MG63 (cell line): ENCODE measurements at places on chromosomes 3 and 15. TPM values are rescaled to one million over a fixed set of nuclear protein-coding genes. Genes with fewer than 3 reads are reported as not detected.

IL12A gene
- total RNA-seq, result 3.2 and 16.2 TPM in 2 replicates

DNA sequence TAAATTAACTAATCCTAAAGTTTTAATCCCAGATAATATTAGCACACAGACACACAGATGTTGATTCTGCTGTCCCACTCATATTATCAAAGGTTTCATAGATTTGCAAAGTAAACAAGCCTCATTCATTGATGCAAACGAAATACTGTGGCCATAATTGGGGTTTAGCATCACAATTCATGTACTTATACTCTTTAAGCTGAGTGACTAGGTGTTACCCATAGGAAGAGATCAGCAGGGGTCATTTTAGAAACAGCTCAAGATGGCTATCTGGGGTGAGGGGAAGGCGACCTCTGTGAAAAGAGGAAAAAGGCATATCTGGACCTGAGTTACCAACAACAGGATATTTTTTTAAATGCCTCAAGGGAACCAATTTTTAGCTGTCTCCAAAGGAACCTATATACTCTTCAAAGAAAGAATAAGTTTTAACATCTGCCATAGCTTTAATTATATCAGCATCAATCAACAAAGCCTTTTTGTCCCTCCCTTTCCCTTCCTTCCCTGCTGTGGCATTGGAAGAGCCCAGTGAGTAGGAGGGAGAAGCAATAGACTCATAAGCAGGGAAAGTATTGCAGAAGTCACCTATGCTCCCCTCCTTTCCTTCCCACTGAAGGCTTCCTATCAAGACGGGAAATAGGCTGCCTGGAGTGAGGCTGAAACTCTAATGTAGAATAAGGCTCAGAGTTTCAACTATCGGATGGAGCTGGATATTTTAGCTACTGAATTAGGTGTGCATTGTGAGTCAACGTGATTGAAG, 553.4 kb downstream of the ZIC1 start:
- no peak for DNase-seq

SPTBN5 gene
- 2.4 and 3.4 TPM in 2 replicates for total RNA-seq

GRCh38 chr3:54862526-54862925, 65.3 kb downstream of the LRTM1 start:
- DNase-seq, result no peak

DNA sequence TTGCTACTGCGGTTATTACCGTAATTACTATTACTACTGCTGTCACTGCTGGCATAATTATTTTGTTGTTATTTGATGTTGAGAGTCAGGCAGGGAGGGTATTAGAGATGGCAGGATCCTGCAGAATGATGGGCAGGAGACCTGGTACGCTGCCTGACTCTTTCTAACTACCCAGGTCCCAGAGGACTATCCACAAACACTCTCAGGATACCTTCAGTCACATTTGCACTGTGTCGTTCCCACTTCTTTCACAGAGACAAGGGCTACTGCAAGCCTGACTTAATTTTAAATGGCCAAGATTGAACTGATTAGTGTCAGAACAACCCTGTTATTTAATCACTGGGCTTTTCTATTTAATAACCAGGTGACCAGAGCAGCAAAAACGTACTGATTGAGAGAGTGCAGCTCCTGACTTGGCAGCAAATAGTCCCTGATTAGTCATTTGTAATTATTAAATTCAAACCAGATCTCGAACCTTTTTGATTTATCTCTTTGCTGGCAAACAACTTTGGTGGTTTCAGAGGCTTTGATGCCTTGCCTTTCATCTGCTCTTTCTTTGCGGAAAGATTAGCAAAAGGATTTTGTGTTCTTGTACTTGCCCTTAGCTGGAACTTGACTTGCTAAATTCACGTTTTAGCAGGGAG, 88.8 kb upstream of the ARHGEF3 start:
- DNase-seq, result no peak

CCNB2 gene
- total RNA-seq, result 89.4 and 94.5 TPM in 2 replicates
